ENCODE measurements at places on chromosomes 6 and 20.
A peak's percentile ranks its signal among the peaks of the same experiment; 100 is the strongest.

GRCh38 chr6:42091718-42092023, 41.3 kb downstream of the TAF8 start:
- DNase-seq: no peak

- no peak for DNase-seq
Observed at GRCh38 chr6:90319044-90319443, 22.4 kb upstream of the BACH2 start.

GRCh38 chr6:53327017-53327395, 21.7 kb downstream of the ELOVL5 start:
- no peak for DNase-seq

DNA sequence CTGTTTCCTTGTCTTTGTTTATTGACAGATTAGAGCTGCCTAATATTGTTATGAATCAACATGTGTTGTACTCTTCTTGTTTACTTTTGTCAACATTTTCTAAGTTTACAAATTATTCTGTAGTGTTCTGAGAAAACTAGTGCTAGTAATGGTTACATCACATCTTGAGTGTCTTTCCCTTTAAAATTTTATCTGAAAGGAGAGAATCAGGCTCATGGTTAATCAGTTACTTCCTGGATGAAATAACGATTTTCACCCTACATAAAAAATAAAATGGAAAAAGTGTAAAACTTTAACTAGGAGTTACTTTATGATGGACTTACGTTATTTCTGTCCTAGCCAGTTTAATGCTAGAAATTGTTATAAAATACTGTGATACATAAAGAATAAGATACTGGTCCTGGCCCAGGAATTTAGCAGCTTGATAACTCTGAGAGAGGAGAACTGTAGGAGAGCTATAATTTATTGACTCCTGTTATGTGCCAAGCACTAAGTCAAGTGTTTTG, 26.4 kb upstream of the BMP5 start:
- no peak for DNase-seq

GRCh38 chr20:44006126-44006525, 91.5 kb downstream of the TOX2 start:
- DNase-seq: no peak

DNA sequence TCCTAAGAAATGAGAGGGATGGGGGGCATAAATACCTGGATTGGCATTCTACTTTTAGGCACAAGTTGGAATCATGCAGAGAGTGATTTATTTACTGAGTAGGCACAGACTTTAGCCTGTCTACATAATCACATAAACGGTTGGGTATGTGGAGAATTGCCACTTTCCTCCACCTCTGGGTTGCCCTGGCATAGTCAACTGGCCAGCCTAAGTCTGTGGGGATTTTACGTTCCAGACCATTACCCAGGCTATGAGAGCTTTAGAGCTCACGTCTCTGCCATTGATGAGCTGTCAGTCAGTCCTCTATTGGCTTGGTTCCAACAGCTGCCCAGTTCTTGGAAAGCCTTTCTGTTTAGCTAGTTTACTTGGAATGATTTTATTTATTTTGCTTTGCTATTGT, 5.0 kb upstream of the BHLHE23 start:
- no peak for DNase-seq

DNA sequence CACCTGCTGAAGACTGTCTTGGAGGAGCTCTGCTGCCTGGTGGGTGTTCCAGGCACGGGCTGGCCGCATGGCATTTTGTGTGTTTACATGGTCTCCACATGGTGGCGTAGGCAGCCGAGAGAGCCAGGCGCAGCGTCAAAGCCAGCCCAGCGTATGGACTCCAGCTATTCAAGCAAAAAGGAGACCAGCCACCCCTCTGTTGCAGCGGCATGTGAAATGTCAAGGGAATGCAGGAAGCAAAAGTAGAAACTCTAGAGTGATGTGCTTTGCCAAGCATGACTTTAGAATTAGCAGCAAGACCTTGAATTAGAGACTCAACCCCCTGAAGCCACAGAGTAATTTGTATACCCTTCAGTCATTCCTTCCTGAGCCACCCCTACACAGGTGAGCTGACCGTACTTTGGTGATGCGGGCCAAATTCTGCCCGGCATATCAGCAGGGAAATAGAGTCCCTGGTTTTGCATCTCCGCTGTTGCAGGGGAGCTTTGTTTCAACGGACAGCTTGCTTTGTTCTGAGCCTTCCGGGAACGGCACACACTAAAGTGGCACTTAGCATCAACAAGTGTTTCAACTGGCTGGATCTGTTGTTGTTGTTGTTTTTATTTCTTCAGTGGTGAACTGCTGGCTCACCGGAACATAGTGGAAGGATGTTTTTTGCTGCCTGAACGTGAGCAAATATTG, 48.5 kb downstream of the FNDC1 start:
- DNase-seq: no peak

- DNase-seq: no peak
Observed at GRCh38 chr6:163449076-163449475, 34.6 kb downstream of the QKI start.

DNA sequence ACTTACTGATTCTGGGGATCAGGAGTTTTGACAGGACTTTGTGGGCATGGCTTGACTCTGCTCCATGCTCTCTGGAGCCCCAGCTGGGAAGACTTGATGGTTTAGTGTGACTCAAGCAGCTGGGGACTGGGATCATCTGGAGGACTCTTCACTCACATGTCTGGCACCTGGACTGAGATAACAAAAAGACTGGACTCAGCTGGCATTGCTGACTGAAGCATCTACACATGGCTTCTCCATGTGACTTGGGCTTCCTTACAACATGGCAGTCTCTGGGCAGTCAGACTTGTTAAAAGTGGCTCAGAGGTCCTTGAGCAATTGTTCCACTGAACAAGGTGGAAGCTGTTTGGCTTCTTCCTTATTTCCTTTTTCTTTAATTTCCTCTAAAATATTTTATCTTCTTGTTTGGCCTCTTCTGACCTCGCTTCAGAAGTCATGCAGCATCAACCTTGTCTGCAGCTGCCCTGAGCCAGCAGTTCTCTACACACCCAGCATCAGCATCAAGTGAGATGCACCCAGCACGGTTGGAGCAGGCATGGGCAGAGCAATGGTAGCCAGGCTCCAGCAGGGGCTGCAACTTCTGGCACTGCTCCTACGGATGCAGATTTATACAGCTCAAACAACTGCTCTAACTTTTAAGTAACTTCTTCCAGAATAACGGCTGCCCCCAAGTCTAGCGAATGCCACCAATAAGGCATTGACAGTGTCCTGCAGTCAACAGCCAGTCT, 5.6 kb upstream of the HM13 start:
- DNase-seq: no peak

DNA sequence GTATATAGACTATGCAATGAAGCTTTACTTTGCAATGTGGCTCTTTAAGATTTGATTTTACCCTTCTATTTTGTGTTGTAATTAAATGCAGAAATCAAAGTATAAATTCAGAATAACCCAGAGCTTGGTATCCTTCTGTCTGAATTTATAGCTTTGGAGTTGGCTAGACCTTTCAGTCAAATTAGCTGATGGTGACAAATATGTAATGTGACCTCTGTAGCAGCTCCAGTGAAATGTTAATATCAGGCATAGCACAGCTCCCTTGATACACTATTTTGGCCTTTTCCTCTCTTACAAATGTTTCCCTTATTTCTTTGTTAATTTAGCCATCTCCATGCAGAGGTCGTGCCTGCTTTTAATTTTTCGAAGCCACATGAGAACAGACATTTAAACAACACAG, 11.1 kb downstream of the CBFA2T2 start:
- no peak for DNase-seq

DNA sequence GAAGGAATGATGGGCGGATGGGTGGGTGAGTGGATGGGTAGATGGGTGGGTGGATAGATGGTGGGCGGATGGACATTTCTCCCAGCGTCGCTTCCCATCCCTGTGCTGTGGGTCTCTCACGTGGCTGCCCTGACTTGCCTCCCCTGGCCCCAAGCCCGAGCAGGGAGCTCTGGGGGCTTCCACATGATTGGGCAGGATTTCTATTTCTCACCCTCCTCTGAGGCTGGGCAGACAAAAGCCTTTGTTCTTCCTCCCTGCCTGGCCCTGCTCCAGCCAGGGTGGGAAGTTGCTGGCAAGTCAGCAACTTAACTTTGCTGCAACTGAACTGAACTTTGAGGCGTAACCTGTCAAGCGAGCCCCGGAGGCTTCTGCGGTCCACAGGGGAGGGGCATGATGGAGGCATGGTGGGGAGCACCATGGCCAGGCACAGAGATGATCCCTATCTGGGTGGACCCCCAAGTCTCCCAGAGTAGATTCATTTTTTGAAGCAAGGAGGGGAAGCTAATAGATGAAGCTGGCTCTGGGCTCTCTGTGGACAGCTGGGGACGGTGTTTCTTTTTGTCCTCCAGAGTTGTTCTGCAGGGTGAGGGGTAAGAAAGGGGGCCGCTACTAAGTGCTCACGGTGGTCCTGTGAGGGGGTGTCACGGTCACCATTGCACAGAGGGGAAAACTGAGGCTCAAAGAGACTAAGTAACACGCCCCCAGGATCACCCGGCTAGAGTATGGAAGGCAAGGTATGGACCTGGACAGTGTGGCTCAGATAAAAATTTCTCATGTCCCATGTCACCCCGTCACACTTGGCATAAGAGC, 140.1 kb downstream of the CEBPB start:
- no peak for DNase-seq

- DNase-seq: no peak
Observed at GRCh38 chr20:2255926-2256531, 39.8 kb upstream of the TGM3 start.

DNA sequence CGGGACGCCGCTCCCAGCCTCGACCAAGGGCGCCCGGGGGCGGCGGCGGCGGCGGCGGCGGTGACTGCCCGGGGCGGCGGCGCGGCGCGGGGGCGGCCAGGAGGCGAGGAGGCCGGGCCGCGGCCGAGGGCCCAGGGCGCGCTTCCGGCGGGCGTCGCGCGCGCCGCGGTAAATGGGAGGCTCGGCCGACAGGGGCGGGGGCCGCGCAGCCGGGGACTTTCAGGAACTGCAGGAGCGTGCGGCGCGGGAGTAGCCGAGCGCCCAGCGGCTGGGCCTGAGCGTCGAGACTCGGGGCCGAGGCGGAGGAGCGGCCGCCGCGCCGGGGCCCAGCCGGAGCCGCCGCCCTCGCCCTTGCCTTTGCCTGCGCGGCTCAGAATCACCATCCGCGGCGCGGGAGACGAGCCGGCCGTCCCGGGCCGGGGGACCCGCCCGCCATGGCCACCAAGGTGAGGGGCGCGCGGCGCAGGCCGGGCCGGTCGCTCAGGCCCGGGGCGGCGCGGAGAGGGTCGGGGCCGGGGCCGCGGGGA, at the start of gene SNX9:
TSS of gene SNX9 (plus strand) at position 246 of the 527 bp plus-strand sequence. CDS start at position 435, 189 bp downstream.
- DNase-seq: peak; percentile 47

- no peak for DNase-seq
Observed at GRCh38 chr20:62208795-62209755, 11.0 kb downstream of the HRH3 start.
